Mesothelial cell of epicardium (in vitro differentiated cells): ENCODE measurements at places on chromosomes 7 and 10.

DNA sequence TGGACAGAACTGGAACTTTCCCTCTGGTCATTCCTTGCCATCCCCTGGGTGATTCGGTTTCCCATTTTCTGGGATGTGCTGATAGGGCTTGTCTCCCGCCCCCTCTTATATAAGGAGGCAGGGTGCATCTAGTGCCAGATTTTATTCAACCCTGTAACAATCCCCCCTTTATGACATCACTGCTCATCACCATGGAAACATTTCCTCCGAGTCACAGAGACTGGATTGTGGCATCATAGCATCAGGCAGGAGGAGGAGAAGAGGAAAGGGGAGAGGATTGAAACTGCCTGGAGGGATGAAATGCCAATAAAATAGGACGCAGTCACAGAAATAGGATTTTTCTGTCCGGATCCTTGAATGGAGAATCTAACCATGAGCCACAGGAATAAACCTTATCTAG lies 25.0 kb downstream of the SORCS3 start:
- no peak for DNase-seq

- no peak for DNase-seq
Measured at GRCh38 chr7:69781412-69781846, 183.2 kb downstream of the AUTS2 start.

- no peak for DNase-seq
Measured at GRCh38 chr7:157151626-157152339, 13.1 kb downstream of the UBE3C start.

- no peak for DNase-seq
Measured at GRCh38 chr10:88374392-88375175, 208.5 kb downstream of the RNLS start.

DNA sequence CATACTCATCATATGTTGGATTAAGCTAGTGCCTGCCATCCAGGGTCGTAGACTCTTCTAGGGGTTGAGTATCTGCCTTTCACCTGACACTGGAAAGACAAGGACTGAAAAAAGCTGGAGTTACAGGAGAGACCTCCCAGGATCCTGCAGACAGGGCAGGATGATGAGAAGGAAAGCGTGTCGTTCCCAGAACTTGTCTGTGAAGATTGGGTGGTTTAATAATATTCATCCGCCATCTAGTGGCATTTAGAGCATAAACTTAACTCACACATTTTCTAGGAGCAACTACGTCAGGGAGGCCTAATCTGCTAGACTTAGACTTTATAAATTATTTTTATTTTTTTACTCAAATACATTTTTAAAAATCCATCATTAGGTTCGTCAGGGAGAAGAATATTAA lies 59.6 kb downstream of the ADRB1 start:
- DNase-seq: no peak

GRCh38 chr7:76346778-76347177 lies 12.0 kb downstream of the YWHAG start:
- DNase-seq: no peak

- DNase-seq: no peak
Measured at GRCh38 chr7:51459809-51460208, 143.2 kb upstream of the COBL start.

GRCh38 chr10:17051851-17052250 lies 77.8 kb downstream of the CUBN start:
- no peak for DNase-seq

DNA sequence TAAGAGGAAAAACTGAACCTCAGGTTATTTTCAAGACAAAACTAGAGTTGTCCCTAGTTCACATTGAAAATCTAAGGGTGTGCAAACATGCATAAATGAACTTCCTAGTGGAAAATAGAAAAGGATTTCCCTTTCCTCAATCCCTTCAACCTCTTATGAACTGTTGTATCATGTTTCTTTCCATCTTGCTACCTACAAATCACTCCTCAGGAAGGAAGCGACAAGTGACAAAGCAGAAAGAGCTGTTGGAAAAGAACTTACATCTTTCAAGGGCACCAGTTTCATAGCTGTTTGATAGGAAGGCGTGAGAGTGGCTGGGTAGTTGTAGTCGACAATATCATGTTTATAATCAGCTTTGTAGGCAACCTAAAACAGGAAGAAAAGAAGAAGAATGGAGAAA lies 23.9 kb downstream of the NRAP start:
- no peak for DNase-seq

GRCh38 chr10:75610183-75610582 lies 178.8 kb downstream of the LRMDA start:
- DNase-seq: no peak

DNA sequence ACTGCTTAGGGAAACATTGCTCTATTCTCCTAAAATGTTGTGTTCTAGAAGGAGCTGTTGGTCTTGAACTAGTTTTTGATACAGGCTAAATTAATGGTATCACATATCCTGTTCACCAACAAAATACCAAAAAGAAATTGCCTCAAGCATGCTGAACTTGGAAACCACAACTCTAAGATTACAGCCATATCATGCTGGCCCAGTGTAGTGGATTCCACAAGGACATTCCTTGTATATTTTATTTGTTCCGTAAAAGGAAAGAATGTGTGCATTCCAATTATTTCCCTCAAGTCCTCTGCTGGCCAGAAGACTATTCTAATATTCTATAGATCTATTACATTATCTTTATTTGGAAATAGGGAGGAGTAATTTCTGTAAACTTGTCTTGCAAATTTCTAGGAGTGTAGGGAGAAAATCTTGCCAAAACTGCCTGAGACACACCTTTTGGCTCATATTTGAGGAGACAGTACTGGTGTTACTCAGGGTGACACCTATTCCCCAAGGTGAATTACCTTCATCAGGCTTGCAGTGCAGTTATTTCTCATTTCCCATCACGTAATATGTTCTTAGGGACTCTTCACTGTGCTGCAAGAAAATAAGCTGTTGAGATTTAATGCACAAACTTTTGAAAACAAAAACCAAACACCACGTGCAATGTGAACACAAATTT lies 1.9 kb upstream of the NEBL start:
- no peak for DNase-seq

- no peak for DNase-seq
Measured at GRCh38 chr7:39557222-39557621, 9.0 kb upstream of the YAE1 start.
